CD8-positive, alpha-beta memory T cell (primary cell): ENCODE measurements at places on chromosomes 2 and 18. TPM values are rescaled to one million over a fixed set of nuclear protein-coding genes. Genes with fewer than 3 reads are reported as not detected.

Gene AGAP1
- total RNA-seq = 3.3 TPM

Gene ASB3
- 17.8 TPM for total RNA-seq

Gene RAX
- total RNA-seq = not detected

Gene SPDYA
- total RNA-seq = 0.83 TPM

GRCh38 chr18:31684279-31685096 lies at the start of gene B4GALT6:
B4GALT6 (minus strand) TSS chr18:31684581; CDS start chr18:31684426, 155 bp downstream.
- no peak for DNase-seq

DNA sequence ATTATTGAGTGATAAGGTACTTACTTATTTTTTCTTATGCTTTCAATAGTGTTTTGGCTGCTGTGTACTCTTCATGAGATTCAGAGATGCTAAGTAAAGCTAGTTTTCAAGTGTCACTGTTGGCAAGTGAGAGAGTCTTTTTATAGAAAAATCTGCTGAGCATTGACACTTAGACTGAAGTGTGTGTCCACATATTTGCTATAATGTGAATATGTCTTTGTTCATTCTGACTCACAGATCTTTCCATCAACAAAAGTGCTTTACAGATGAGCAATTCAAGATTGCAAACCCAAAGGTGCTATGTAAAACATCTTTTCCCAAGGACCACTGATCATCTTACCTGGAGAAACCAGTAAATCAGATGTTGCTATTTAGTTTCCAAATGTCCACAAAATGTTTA lies 410.6 kb upstream of the FIGN start:
- DNase-seq = no peak

GRCh38 chr2:195649629-195650190 lies 7.3 kb upstream of the SLC39A10 start:
- DNase-seq = no peak

- DNase-seq = no peak
These were observed 1052.8 kb upstream of the NRXN1 start for GRCh38 chr2:52084759-52085158.

- DNase-seq = no peak
These were observed 16.9 kb downstream of the PUM2 start for GRCh38 chr2:20333738-20334137.

- no peak for DNase-seq
These were observed 58.3 kb downstream of the CIB4 start for GRCh38 chr2:26582890-26583289.

GRCh38 chr2:172080641-172081220 lies 4.6 kb upstream of the DLX1 start:
- no peak for DNase-seq

DNA sequence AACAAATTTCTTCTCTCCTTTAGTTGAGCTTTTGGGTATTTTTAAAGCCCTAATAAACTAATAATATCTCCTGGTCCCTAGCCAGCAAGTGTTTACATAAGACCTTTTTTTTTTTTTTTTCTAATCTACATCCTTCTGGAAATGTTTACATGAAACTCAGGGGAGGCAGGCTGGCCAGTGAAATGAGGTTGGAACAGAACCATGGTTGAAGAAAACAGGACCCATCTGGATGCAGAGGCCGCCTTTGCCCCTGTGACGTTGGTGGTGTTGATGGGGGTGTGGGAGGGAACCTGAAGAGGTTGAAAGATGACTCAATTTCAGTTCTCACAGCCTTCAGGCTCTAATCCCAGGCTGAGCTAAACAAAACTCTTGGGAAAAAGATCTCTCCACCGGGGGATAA lies 118.5 kb downstream of the NRP2 start:
- DNase-seq = no peak

DNA sequence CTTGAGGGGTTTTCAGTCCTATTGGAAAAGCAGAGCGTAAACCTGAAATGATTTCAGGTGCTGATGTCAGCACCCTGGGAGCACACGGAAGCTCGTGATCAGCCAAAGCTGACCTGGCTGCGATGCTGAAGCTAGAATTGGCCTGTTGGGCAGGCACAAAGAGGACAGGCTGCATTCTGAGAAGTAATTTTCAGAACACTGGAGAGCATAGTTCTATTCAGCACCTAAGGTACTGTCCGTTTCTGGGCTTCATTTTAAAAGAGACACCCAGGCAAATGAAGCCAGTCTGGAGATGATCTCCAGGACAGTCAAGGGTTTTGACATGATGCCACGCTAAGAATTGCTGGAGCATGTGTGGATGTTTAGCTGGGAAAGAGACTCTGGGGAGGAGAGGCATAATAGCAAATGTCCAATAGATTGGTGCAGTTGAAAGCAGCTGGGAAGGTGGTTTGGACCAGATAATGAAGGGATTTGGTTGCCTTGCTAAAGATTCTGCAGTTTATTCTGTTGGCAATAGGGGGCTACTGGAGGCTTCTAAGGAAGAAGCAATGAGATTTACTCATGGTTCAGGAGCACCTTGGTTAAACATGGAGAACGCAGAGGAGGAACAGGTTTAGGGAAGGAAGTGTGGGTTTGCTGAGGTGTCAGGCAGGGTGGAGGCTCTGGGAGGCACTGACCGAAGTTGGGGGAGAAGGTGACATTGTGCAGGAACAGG lies 86.6 kb downstream of the ACOXL start:
- DNase-seq = no peak
